NCI-H1048 (cell line): ENCODE measurements at places on chromosomes 16 and 17.

DNA sequence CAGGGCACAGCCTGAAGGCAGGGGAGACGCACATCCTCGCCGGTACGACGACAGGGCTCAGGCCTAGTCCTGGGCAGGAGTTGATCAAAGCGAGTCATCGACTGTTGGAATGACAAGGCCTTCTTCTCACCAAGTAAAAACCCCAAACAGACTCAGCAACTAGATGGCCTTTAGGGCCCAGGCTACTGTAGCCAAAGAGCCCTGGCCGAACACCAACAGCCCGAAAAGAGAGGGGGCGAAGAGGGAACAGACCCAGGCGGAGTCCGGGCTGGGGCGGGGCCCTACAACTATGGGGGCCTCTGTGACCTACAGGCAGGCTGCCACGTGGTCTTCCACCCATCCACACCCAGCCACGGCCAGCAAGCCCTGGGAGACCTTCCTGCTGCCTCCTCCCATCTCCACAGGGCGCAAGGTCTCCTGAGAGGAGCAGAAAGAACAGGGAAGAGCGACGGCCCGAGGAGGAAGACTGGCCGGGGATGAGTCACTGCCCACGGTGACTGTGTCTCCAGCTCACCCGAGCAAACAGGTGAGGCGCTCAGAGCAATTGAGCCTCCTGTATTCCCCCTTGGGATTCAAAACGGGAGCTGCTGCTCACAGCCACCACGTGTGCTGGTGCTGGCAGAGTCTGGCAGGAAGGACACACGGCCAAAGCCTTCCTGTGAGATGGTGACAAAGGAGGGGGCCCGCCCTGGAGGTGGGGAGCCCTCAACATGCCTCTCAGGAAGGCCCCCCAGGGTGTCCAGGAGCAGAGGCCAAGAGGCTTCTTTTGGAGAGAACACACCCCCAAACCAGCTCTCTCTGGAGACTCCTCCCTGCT lies 17.7 kb downstream of the SLC16A3 start:
- no peak for DNase-seq

DNA sequence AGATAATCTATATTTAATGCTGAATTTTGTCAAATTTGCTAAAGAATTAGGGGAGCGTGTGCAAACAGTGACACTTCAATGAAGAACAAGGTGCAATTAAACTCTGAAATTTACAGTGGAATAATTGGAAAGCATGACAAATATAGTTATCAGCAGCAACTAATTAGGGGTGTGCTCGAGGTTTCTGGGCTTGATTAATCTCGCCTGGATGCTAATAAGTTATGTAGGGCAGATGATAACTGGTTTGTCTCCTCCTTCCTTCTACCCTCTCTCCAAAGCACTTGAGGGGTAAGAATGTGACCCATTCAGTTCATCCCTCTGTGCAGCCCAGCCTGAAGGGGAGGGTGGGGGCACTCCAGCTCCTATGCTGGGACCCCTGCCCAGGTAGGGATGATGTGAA lies 21.9 kb downstream of the MRM1 start:
- no peak for DNase-seq

DNA sequence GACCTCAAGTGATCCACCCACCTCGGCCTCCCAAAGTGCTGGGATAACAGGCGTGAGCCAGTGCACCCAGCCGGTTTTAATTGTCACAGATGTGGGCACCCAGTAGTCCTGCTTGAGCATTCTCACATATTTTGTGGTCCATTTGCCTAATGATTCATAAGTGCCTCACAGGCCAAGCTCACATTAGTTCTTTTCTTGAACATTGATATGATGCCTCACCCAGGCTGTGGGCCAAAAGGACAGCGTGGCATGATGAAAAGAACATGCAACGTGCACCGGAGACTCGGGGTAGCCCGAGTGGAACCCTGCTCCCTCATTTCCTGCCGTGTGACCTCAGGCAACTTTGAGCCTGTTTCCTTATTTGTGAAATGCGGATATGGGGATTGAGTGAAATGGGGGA lies 181.9 kb downstream of the SNX29 start:
- DNase-seq, result no peak

GRCh38 chr17:4852567-4853207 lies 19.5 kb downstream of the MINK1 start:
- DNase-seq, result no peak

GRCh38 chr16:2966043-2966807 lies 2.1 kb downstream of the KREMEN2 start:
- no peak for DNase-seq

GRCh38 chr17:9381068-9381467 lies 194.6 kb downstream of the STX8 start:
- no peak for DNase-seq

GRCh38 chr16:85187002-85187401 lies 74.7 kb upstream of the CIBAR2 start:
- DNase-seq, result no peak

DNA sequence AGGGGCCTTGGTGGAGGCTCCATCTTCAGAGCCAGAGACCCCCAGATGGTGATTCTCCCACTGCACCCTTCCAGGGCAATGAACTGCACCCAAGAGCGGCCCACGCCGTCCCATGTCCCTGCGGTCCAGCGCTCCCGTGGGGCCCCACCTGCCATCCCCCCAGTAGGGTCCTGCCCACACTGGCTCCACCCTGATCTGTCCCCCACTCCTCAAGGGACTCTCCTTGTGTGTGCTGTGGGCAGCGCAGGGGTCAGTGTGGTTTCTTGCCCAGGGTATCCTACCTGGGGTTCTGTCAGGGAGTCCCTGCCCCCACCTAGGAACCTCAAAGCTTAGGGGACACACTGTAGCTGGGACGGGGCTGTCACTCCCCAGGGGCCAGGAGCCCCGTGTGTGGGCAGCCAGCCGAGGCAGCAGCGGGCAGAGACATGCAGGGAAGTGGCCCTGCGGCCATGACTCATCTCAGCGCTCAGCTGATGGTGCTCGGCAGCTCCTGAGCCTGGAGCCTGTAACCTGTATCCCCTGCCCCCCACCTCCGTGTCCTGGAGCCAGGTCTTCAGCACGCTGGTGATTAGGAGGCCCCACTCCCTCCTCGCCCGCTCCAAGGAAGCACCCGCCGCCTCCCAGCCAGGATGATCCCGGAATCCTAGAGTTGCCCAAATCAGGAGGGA lies 35.7 kb upstream of the SSTR5 start:
- no peak for DNase-seq

GRCh38 chr17:65307081-65307960 lies 170.2 kb downstream of the RGS9 start:
- DNase-seq, result no peak

DNA sequence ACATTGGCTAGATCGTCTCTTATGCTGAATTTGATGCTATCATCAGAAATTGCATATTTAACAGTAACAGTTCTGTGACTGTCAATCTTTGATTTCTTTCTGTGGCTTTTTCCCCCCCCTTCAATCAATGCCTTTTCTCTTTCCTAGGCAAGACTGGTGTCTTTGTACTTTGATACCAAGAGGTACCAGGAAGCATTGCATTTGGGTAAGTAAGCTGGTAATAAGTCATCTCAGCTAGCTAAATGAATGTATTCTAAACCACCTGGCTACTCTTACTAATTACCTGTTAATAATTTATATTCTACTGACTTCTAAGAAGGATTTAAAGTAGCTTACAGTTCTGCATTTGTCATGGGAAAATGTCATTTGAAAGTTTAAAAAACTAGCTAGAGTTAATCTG lies 20.1 kb downstream of the PSMD11 start:
- DNase-seq, result no peak

GRCh38 chr16:66354034-66354909 lies 12.2 kb upstream of the CDH5 start:
- no peak for DNase-seq

- no peak for DNase-seq
Observed at GRCh38 chr17:27669850-27670249, 38.9 kb downstream of the LGALS9 start.

GRCh38 chr16:66740533-66740932 lies 10.9 kb downstream of the DYNC1LI2 start:
- no peak for DNase-seq

- DNase-seq, result no peak
Observed at GRCh38 chr17:55748841-55749240, 2.0 kb upstream of the PCTP start.

- no peak for DNase-seq
Observed at GRCh38 chr16:50245417-50246298, 20.7 kb upstream of the ADCY7 start.

- DNase-seq, result no peak
Observed at GRCh38 chr17:75153780-75154194, 525 bp downstream of the JPT1 start.

DNA sequence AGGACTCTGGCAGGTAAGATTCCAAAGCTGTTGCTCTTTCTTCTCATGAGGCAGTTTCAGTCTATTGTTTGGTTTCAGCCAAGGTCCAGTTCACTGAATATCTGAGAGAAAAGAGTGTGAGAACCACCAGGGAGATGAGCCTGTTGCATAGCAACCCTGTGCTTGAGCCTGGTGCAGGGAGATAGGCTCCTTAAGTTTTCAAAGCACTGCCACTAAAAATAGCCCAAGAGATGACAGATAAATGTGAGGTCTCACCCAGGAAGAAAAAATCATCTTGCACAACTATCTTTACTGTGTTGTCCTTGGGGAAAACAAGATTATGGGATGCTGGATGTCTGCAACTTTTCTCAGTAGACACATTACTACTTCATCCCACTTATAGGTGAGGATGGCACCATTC lies 26.2 kb upstream of the NUDT7 start:
- DNase-seq, result no peak

- no peak for DNase-seq
Observed at GRCh38 chr16:55912022-55912421, 36.8 kb upstream of the CES5A start.

- no peak for DNase-seq
Observed at GRCh38 chr16:24800586-24800985, 45.2 kb upstream of the SLC5A11 start.
